ENCODE measurements at places on chromosomes 5 and 9.

- no peak for DNase-seq
Measured at GRCh38 chr5:493119-493701, 31.0 kb downstream of the SLC9A3 start.

DNA sequence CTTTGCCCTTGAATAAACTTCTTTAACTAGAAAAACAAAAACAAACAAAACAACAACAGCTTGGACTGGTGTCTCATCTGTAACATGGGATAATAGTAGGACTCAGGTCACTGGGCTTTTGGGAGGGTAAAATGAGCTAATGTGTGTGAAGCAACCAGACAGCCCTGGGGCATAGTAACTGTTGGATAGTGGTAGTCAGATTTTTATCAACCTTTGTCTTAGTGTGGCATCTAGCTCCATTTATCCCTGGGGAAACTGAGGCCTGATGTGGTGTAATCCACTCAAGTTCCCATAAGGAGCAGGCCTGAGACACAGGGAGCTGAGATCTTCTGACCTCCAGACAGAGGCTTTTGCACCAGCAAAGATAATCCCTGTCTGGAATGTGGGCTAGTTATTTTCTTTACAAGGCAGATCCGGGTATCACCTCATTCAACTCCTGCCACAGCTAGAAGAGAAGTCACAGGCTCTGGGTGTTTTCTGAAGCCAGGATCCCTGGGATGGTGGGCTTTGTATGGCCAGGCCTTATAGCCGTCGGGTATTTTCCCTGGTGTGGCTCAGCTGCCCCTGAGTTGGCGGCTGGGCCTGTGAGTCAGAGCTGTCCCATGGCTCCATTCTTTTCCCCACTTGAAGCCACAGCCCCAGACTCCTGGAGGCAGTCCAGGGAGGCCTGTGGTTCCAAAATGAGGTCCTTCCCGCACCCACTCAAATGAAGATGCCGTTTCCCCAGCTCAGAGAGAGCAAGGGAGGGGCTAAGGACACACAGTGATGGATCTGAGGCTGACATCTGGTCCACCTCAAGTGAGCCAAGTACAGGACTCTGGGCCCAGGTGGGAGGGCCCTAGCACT lies 26.1 kb upstream of the CSF1R start:
- no peak for DNase-seq

GRCh38 chr5:178325679-178326373 lies 93.2 kb upstream of the PHYKPL start:
- DNase-seq = no peak

DNA sequence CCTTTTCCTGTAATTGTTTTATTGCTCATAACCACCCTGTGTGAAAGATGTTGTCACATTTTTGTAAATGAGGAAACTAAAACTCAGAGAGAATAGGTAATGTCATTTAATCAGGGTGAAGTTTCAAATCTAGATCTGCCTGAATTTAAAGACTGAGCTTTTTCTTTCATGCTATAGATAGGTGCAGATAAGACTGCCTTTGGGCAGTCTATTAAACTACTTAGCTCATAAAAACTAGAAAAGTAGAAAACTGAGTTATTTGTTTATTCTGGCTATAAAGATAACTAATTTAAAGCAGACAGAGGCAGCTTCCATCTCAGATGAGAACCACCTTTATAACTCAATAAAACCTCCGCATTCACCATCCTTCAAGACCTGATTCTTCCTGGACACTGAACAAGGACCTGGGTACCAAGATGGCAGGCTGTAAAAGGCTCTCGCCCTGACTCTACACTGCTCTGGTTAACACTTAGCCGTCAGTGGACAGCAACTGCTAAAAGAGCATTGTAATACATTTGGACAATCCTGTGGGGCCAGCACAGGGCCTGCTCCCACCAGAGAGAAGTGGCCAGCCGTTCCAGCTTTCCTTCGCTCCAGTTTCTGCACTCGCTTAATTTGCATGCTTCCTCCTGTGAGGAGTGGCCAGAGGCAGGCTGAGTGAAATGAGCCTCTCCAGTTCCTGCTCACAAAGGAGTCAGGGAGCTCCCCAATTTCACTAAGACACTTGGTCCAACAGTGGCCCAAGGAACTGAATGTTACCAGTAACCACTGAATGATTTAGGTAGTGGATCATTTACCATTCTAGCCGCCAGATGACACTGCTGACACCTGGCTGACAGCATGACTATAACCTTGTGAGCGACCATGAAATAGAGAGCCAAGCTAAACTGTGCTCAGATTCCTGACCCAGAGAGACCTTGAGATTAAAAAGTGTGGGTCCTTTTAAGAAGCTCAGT lies 566.4 kb downstream of the EFNA5 start:
- no peak for DNase-seq

DNA sequence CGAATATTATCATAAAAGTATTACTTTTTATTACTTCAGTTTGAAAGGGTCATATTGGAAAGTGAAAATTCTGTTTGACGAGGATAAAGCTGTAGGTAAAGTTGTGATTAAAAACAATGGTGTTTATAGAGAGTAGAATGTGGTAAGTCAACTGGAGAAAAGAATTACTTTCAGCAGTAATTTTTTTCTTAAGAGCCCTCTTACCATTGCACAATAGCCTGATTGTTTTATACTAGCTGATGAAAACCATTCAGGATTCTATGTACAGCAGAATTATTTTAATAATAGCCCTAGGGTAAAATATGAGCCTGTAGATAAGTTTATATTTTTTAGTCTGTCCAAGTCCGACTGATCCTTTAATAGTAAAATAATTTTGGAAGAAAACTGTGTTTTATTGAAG lies 16.6 kb downstream of the CDC42SE2 start:
- DNase-seq = no peak

DNA sequence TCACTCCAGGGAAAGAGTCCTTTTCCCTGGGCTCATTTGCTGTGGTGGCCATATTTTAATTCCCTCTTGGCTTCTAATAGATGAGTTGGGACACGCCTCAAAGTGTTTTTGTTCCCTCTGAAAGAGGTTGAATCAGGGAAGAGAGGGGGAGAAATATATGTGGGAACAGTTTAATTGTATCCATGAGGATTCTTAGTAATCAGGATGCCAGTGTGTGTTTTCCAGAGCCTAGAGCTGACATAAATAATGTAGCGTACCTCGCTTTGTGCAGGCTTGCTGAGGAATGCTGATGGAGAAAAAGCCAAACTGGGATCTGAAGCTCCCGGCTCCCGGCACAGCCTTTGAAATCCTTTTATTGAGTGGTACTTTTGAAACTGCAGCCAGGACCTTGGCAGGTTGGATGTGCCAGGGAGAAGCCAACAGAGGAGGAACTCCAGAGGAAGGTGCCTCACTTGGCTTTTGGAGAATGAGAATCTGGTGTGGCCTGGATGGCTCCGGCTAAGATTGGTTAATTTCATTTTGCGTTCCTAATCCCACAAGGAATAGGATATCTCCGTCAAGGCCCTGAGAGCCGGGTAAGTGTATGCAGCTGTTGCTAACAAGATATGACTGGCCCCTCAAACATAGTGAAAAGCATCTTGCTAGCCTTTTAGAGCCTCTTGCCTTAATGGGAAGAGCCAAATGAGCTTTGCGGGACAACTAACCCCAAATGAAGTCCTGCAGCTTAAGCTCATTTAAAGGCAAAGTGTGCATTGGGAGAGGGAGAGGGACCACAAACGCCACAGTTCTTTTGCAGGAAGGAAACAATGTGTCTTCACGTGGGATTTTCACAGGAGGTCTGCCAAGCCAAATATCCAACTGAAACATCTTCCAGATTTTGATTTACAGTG lies 471.1 kb upstream of the WWC1 start:
- no peak for DNase-seq

- DNase-seq = no peak
Measured at GRCh38 chr5:81717860-81718259, 33.0 kb downstream of the SSBP2 start.

GRCh38 chr9:98318041-98318790 lies 62.8 kb upstream of the TBC1D2 start:
- no peak for DNase-seq

DNA sequence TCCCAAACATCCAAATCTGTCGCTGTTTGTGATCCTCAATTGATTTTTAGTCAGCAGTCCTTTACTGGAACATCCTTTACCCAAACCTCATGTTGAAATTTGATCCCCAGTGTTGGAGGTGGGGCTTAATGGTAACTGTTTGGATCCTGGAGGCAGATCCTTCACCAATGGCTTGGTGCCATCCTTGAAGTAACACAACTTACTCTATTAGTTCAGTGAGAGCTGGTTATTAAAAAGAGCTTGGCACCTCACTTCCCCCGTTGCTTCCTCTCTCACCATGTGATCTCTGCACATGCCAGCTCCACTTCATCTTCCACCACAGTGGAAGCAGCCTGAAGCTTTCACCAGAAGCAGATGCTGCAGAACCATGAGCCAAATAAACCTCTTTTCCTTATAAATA lies 40.3 kb downstream of the DNAJB5 start:
- DNase-seq = no peak

DNA sequence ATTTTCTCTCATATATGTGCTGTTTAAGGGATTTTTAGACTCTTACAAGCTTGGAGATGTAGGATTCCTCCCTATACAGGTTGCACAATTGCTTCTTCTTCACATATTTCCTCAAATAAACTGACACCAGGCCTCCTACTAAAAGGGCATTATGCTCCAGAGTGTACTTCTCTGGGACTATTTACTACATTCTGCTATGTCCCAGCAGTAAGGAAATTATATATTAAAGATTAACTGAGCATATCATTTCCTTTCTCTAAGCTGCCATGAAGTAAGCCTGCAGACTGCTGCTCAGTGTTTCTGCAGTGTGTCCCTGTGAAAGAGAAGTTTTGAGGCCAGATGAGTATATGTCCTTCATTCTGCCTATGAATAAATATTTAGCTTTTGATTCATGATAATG lies 356.9 kb upstream of the NUDT12 start:
- no peak for DNase-seq

DNA sequence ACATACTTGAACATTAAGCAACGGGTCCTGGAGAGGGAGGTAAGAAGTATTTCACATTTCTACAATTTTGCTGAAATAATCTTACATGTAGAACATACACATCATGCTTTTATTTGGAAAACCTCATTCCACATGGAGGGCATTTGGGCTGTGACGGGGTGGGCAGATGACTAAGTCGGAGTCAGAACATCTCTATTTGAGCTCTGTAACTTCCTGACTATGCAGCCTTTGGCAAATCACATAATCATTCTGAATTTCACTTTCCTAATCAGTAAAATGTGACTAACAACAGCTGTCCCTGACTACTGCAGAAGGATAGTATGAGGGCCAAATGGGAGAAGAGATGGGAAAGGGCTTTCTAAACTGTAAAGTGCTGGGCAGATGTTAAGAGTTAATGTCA lies 17.1 kb upstream of the IL6ST start:
- DNase-seq = no peak

DNA sequence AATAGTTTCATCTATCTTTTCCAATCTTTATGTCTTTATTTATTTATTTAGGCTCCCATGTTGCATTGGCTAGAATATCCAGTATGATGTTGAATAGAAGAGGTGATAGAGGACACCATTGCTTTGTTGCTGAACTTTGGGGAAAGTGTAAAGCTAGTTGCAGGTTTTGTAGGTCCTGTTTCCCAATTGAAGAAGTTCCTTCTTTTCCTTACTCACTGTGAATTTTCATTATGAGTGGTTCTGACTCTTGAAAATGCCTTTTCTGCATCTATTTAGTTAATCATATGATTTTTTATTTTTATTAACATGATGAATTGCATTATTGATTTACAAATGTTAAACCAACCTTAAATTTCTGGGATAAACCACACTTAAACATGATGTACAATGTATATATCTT lies 58.9 kb upstream of the NR3C1 start:
- no peak for DNase-seq

DNA sequence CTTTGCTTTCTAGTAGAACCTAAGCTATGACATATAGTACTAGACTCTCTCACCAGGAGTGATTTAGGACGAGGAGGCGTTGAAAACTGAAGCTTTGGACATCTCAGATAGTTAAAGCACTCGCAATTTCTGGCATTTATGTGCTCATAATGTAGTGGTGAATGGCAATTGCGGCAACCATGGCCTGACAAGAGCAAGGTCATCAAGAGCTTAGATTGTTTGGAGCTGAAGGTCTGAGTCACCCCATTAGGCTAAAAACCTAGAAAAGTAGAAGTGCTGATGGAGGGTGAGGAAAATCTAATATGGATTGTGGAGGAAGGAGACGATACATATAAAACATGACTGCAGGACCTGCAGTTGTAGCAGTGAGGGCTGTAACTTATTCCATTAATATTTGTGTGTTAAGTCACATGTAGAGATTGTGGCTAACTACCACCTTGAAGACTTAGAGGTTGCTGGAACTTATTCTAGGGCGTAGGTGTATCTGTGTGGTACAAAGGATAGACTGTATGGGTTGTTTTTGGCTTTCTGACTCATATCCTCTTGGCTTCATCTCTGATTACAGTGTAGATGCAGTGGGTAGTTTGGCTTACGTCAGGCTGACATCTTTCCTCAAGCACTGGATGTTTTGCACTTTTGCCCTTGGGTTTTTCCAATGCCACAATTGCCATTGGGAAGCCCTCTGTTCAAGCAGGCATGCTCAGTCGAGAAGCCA lies 138.9 kb upstream of the CDKN2B start:
- DNase-seq = peak; percentile 1

GRCh38 chr9:1051210-1051583 lies 1.0 kb downstream of the DMRT2 start:
- no peak for DNase-seq

GRCh38 chr9:34032631-34033030 lies 16.1 kb downstream of the UBAP2 start:
- no peak for DNase-seq

- DNase-seq = no peak
Measured at GRCh38 chr5:127961763-127962145, 121.8 kb upstream of the SLC12A2 start.

DNA sequence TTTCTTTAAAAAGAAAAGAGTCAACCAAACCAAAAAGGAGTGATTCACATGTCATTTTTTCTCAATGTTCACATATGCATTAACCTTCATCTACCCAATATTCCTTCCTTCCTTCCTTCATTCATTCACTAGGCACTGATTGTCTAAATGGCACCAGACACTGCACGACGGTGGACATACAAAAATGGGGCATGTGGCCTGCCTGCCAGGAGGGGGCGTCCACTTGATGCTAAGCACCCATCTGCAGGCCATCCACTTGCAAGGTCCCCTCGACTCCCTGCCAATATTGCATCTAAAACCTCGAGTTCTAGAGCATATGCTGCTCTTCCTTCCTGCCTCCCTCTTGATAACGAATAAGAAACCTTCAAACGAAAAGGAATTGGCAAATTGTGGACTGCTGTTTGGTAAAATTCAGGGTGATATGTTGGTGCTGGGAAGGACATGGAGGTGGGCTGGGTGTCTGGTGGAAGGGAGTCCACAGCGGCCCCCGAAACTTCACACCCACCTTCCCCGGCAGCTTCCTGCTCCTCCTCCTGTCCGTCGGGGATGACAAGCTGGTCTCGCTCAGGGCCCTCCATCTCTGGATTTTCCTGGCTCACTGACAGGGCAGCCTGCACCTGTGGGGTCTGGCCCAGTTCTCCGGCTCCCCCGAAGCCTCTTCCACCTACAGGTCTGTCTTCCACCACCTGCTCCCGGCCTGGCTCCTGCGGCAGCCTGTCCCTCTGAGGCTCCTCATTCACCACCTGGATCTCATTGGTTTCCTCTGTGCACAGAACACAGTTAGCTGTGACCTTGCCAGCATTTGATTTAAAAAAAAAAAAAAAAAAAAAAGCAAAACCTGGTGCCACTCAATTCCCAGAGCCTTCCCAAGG lies 64.3 kb downstream of the GOLM1 start:
- DNase-seq = no peak

- no peak for DNase-seq
Measured at GRCh38 chr5:99865159-99865558, 670.0 kb upstream of the FAM174A start.
